ENCODE measurements at places on chromosomes 3 and 15.

- DNase-seq: no peak
These were observed 110.1 kb upstream of the SKOR1 start for GRCh38 chr15:67715170-67715569.

DNA sequence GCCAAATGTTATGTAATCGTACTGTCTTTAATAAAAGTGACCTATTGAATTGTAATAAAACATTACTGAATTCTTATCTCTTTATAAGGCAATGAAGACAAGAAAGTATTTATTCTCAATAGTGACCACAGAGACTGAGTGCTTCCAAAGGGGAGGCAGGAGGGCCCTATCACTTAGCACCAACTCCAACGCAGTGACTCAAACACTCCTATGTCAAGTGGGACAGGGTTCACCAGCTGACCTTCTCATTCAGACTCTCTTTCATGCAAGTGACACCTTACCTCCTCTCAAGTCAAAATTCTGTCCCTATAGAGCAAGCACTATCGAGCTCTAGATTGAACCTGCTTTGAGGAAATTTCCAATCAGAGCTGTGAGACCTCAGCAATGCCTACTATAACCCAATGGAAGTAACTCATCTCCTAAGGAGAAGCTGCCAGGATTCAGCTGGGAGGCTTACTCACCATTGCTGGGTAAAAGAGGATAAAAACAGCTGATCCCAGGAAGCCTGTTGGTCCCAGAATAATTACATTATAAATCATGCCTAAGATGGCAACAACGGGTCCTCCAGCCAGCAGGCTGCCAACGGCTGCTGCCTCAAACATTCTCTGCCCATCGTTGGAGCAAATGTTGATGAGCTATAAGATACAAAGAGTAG is 35.6 kb downstream of the ABCC5 start:
- DNase-seq: no peak

GRCh38 chr3:43817064-43817463 is 126.3 kb downstream of the ABHD5 start:
- no peak for DNase-seq

- DNase-seq: no peak
These were observed 120.3 kb upstream of the ADAMTS9 start for GRCh38 chr3:64808061-64808460.

GRCh38 chr15:81776976-81777375 is 268.8 kb downstream of the MEX3B start:
- no peak for DNase-seq

DNA sequence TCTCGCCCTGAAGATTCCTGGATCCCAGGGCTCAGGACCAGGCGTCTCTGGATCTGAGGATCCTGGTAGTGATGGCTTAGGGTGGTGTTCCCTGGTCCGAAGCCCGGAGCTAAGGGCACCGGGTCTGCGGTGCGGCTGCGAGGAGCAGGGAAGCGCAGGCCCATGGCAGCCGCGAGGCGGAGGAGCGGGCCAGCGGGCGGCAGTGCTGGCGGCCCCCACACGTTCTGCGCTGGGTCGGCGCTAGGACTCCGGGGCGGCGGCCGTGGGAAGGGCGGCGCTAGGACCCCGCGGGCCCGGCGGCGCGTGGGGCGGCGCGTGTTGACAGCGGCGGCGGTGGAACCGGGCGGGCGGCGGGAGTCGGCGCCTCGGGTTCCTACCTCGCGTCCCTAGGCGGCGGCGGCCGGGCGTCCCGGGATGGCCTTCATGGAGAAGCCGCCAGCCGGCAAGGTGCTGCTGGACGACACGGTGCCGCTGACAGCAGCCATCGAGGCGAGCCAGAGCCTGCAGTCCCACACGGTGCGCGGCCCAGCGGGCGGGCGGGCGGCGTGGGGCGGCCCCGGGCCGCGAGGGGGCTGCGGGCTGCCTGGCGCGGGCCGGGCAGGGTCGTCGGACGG is at the start of gene PXK:
TSS of gene PXK (plus strand) at position 318 of the 614 bp plus-strand sequence. CDS start at position 415, 97 bp downstream.
- peak; percentile 80 for DNase-seq

DNA sequence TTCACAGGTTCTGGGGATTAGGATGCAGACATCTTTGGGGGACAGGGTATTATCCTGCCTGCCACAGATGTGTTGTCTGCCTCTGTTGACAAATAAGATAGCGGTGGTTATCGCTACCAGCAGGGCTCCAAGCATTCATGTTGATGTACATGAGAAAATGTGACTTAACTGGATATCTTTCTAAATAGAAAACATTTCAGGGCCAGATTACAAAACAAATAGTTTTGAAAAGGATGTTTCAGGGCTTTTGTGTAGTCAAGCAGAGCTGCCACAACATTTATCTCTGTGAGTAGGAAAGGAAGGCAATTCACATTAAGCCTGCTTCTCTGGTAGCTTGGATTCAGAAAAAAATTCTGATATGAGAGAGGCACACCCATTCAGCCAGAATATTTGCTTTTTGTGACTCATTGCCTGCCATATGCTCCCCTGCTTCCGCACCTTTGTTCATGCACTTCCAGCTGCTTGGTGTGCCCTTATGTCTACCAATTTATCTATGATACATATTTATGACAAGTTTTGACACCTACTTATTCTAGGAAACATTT is 22.8 kb downstream of the PLS1 start:
- DNase-seq: no peak

GRCh38 chr3:190826018-190826417 is 36.5 kb downstream of the GMNC start:
- no peak for DNase-seq

DNA sequence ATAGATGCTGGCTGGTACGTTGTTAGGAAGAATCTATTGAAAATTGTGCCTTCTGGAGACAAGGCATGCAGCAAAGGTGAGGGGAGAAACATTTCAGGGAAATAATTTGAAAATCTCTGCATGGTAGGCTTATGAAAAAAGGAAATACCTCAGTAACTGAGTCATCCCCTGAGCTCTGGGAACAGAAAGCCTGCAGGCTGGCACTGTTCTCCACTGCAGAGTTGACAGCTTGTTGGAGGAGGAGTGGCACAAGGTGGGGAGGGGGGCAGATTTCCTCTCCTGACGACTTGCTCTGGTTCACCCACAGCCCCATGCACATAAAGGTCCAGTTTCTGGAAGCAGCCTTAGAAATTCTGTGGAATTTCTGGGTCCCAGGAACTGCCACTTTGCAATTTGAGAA is 179.4 kb downstream of the ABHD5 start:
- no peak for DNase-seq

DNA sequence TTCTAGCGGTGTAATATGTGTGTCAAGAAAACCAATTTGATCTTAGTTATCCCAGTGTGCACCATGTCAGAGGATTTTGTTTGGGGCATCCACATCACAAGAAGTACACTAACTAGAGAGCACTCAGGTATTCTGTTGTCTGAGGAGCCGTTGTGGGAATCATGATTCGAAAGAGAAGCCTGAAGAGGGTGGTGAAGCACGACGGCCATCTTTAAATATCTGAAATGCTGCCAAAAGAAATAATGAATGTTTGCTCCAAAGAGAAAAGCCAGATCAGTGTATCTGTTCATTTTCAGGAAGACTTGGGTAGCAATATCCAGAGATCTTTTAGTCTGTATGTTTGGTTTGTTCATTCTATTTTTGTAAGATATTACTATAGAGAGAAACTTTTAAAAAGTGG is 180.7 kb downstream of the KLHL25 start:
- DNase-seq: no peak

DNA sequence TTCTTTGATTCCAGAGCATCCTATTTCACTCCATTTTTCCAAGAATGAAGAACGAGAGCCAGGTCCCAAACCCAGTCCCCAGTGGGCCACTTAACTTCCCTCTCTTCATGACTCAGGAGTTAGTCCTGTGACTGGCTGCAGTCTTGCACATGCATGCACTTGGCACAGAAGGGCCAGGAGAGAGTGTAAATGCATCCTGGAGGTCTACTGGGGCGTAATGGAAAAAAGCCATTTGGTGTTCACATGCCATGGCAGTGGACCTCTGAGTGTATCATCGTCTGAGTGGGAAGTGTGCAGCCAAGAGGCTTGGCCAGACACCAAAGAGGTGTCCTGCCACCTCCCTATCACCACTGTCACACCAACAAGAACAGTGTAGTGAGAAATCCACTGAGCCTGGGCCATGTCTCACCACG is 15.1 kb upstream of the RFTN1 start:
- no peak for DNase-seq

DNA sequence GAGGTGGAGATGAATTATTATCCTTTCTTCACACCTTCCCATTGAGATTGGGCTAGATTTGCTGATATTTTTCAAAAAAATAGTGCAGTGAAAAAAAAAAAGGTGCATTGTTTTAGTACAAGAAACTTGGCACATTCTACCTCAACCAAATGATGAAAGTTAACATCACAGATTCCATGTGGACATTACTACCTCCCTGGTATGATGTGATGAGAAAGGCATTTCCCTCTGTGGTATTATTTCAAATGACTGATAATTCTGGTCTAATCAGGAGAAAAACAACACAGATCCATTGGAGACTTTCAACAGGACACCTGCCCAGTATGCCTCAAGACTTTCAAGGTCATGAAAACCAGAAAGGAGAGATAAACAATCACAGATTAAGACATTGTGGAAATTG is 313.4 kb downstream of the BCHE start:
- no peak for DNase-seq

DNA sequence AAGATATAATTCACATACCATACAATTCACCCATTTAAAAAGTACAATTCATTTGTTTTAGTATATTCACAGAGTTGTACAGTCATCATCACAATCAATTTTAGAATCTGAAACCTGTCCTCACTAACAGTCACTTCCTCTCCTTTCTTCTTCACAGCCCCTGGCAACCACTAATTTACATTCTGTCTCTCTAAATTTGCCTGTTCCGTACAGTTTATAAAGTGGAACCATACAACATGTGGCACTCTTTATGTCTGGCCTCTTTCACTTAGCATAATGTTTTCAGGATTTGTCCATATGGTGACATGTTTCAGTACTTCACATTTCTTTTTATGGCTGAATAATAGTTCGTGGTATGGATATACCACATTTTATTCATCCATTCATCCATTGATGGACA is 22.7 kb downstream of the ERICH6 start:
- DNase-seq: no peak

DNA sequence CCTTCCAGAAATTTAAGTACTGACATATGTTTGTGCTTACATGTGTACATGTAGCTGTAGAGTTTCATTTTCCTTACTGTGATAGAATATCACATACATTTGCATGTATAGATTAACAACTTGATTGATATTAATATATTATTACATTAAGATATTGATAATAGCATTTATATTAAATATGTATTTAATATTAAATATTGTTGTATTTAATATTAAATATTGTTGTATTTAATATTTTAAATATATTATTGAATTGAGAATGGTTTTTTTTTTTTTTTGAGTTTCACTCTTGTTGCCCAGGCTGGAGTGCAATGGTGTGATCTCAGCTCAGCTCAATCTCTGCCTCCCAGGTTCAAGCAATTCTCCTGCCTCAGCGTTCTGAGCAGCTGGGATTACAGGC is 76.5 kb downstream of the MYH15 start:
- DNase-seq: no peak

GRCh38 chr3:159669766-159670165 is 318.9 kb upstream of the IL12A start:
- no peak for DNase-seq

- no peak for DNase-seq
These were observed 18.5 kb upstream of the TUSC7 start for GRCh38 chr3:116691041-116691440.

DNA sequence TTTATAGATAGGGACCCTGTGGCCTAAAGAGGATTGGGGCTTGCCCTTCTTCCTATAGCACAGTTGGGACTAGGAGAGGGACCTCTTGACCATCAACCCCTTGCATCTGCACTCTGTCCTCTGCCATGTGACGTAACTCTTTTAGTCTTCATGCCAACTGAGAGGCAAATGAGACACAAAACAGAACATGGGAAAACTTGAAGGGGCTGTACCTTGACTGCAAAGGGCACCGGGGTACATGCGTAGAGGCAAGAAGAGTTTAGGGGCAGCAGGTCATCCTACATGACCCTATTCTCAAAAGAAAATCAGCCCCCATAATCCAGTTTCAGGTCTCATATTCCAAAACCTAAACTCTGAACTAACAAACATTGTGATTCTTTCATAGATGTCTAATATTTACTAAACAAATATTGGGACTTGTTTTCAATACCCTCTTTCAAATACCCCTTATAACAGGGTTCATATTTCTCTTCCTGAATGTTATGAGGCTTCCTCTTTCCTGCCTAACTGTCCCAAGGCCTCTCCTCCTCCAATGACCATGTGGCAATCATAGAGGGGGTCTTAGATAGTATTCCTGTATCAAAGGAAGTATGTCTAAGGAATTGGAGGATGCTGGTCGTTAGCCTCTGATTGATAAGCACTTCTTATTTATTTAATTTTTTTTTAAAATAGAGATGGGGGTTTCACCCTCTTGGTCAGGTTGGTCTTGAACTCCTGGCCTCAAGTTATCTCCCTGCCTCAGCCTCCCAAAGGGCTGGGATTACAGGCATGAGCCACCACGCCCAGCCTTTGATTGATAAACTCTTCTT is 20.6 kb downstream of the ACKR2 start:
- no peak for DNase-seq

GRCh38 chr3:146241523-146242240 is 9.2 kb downstream of the PLSCR4 start:
- DNase-seq: no peak

DNA sequence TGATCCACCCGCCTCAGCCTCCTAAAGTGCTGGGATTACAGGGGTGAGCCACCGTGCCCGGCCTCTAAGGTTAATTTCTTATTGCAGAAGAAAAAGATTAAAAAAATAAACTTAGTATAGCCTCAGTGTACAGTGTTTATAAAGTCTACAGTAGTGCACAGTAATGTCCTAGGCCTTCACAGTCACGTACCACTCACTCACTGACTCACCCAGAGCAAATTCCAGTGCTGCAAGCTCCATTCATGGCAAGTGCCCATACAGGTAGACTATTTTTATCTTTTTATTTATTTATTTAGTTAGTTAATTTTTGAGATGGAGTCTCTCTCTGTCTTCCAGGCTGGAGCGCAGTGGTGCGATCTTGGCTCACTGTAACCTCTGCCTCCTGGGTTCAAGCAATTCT is 3.2 kb upstream of the FLNB start:
- DNase-seq: no peak

DNA sequence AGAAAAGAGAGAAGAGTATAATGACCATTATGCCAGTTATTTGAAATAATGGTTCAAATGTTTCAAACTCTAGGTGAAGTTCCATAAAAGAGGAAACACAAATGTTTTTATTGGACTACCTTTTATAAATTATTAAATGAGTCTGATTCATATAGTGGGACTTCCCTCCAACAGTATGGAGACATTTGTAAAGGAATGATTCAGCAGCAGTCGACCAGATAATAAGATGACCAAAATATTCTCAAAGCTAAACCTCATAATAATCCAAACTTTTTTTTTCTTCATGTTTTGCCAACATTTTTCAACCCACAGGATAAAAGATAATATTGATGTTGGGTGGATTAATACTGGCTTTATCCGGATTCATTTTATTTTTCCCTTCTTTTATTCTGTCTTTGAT is 18.8 kb downstream of the TIPARP start:
- no peak for DNase-seq

DNA sequence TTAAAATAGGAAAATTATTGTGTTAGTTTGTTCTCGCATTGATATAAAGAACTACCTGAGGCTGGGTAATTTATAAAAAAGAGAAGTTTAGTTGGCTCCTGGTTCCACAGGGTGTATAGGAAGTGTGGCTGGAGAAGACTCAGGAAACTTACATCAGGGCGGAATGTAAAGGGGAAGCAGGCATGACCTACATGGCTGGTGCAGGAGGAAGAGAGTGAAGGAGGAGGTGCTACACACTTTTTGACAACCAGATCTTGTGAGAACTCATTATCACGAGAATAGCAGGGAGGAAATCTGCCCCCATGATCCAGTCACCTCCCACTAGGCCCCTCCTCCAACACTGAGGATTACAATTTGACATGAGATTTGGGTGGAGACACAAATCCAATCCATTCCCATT is 490.7 kb downstream of the RBMS3 start:
- no peak for DNase-seq

Data from CD8-positive, alpha-beta memory T cell (primary cell).